ENCODE measurements at places on chromosomes 2 and 18.

DNA sequence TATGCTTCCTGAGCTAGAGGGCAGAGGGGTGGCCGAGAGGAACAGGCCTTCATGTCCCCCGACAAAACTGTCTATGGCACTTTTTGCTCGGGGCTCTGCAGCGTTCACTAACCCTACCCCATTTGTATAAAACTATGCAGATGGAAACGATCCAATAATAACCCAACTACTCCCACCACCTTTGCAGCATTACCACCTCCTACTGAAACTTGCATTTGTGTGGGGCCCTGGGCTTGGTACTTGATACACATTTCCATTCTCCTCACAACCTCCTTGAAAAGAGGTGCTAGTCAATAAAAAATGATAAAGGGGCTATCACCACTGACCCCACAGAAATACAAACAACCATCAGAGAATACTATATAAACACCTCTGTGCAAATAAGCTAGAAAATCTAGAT, 63.5 kb upstream of the FOSL2 start:
- no peak for DNase-seq

GRCh38 chr2:33528441-33528950, 52.0 kb downstream of the RASGRP3 start:
- no peak for DNase-seq

GRCh38 chr2:230217424-230217823, 2.4 kb downstream of the SP110 start:
- no peak for DNase-seq

- no peak for DNase-seq
These were observed 32.2 kb upstream of the MAP3K20 start for GRCh38 chr2:173043476-173043875.

- DNase-seq, result no peak
These were observed 1354.9 kb upstream of the TMEFF2 start for GRCh38 chr2:193549661-193550060.

- no peak for DNase-seq
These were observed at the start of gene TFCP2L1 for GRCh38 chr2:121284463-121285449. TFCP2L1 (minus strand) TSS chr2:121285202; CDS start chr2:121285109, 93 bp downstream.

GRCh38 chr18:62033756-62034155, 140.9 kb upstream of the RNF152 start:
- no peak for DNase-seq

GRCh38 chr18:31577195-31577594, 14.5 kb upstream of the TTR start:
- no peak for DNase-seq

- no peak for DNase-seq
These were observed 461.2 kb downstream of the CDH2 start for GRCh38 chr18:27715751-27716150.
